ENCODE measurements at places on chromosomes 6 and 20.

DNA sequence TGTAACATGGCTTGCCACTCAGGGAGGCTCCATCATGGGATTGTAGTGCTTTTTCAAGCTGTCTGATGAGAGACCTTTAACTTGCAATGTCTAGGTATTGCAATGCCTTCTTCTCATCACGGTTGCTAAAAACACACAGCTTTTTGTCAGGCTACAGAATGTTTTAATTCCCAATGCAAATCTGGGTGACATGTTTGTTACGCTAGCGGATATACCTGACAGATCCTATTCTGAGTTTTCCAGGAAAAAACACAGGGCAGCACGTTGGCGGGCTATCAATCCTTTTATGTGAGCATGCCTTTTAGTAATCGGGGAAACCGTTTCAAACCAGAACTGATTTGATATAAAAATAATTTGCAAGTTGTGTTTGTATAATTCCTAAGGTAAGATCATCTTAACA lies 577.2 kb upstream of the MAP3K7 start:
- DNase-seq = no peak

- no peak for DNase-seq
These were observed 82.2 kb upstream of the SLC22A16 start for GRCh38 chr6:110558575-110558974.

DNA sequence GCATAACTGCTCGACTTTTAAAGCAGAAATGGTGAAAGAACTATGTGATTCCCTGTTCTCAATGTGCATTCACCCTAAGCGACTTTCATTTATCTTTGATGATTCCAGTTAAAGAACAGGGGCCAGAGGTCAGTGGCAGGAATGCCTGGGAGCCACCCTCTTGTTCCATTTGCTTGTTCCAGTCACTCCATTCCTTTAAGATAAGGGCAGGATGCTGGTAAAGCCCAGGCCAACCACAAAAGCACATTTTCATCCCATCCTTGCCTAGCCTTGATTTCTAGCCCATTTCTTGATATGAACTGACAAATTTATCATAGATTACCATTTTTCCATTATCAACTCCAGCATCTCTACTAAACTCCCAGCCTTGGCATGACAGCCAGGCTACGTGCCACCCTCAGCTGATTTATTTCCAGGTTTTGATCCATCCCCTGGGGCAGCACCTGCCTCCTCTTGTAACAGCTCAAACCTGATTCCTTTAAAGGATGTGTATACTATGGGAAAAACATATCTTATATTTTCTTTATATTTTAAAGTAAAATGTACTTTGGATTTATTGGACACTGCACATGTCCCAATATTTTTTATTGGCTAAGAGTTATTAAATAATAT lies 19.2 kb downstream of the HMGN3 start:
- no peak for DNase-seq

GRCh38 chr20:9417665-9418064 lies 96.7 kb upstream of the LAMP5 start:
- DNase-seq = no peak

DNA sequence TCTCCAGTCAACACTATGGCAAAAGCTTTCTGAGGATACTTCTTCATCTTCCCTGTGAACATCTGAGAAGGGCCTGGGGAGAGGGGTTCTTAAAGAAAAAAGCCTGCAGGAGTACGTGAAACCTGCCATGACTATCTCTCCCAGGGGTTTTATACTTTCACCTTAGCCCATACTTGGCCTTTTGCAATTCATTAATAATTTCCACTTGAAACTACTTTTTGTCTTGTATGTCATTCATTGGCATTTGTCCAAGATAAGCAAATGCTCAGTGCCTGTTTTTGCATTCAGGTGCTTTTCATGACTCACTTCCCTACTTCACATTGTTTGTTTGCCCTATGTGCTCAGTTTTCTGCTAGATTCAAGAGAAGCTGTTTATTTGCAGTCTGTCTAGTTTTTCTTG lies 580.3 kb upstream of the GJE1 start:
- DNase-seq = peak; percentile 23

GRCh38 chr6:1825926-1826325 lies 216.2 kb downstream of the FOXC1 start:
- no peak for DNase-seq

DNA sequence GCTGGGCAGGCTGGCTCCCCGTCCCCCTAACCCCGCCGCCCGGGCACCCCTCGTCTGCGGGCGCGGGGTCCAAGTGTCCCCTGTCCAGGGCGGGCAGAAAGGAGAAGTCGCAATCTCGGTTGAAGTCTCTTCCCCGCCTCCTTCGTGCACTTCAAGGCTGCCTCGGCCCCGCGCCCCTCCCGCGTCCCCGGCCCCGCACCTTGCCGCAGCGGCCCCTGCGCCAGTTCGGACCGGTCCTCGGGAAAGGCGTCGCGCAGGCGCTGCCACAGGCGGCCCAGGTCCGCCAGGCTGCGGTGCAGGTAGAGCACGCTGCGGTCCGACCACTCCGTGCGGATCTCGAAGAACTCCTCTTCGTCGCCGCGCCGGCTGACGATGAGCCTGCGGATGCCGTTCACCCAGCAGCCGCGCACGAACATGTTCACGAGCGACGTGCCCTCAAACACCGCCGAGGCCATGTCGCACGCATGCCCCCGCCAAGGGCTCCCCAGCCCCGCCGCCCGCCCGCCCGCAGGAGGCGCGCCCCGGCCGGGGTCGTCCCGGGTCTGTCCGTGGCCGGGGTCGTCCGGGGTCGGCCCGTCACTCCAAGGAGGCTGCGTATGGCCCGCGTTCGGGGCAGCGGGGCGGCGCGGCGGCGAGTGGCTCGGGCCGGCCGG lies at the start of gene PXDC1:
Gene PXDC1 (minus strand): TSS at position 637 of the 653 bp plus-strand sequence. CDS start 182 bp downstream, at position 455.
- no peak for DNase-seq

Data from COR-L47 (cell line).